ENCODE measurements at places on chromosomes 11 and 22. TPM values are rescaled to one million over a fixed set of nuclear protein-coding genes. Genes with fewer than 3 reads are reported as not detected.

The TRIM48 gene
- polyA plus RNA-seq: not detected

The OR52R1 gene
- polyA plus RNA-seq: not detected

DNA sequence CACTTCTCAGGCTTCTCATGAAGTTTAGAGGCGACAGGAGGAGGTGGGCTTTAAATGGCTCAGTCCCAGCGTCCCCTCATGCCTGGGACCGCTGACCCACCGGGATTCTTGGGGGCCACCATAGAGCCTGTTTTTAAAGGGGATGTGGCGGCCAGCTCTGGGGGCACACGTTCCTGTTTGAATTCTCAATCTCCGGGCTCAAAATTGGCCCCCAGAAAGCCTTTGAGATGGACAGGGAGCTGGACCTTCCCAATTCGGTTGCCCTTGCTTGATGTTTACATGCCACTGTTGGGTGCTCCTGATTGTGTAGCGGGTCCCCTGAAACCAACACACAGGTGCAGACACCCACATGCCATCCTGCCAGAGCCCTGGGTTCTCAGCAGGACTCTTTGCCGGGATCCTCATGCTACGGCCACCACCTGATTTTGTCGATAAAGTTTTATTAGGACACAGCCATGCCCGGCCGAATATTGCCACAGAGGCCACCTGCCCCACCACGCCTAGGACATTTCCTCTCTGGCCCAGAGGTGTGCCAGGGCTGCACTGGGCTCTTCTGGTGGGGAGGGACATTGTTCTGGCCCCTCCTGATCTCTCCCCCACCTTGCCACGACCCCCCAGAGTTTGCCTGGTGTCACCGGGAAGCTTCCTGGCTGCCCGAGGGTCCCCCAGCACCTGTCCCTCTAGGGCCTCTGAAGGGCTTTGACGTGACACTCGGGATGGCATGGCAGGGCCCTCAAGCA lies 71.6 kb downstream of the KCNQ1 start:
- no peak for DNase-seq

DNA sequence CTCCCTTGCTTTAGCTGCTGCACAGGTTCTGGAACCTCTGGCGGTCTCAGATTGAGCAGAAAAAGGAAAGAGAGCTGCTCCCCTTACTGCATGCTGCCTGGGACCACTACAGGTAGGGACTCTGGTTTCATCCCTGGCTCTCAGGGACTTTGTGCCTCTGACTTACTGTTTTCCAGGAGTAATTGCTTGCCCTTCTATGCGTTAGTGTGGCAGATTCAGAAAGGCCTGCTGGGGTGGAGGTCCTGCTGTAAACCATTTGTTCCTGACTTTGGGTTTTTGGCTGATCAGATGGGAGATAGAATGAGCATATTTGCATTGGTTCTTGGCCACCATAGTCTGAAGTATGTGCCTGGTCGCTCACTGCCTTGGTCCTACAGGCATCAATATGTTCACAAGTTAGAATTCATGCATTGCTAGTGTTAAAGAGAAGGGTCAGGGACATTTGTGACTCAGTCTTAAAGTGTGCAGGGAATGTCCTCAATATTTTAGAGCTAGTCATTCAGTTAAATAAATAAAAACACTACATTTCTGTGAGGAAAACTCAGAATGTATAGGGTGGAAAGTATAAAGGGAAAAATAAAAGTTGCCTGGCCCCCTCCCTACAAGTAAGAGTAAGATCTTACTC lies 78.0 kb downstream of the PISD start:
- no peak for DNase-seq

DNA sequence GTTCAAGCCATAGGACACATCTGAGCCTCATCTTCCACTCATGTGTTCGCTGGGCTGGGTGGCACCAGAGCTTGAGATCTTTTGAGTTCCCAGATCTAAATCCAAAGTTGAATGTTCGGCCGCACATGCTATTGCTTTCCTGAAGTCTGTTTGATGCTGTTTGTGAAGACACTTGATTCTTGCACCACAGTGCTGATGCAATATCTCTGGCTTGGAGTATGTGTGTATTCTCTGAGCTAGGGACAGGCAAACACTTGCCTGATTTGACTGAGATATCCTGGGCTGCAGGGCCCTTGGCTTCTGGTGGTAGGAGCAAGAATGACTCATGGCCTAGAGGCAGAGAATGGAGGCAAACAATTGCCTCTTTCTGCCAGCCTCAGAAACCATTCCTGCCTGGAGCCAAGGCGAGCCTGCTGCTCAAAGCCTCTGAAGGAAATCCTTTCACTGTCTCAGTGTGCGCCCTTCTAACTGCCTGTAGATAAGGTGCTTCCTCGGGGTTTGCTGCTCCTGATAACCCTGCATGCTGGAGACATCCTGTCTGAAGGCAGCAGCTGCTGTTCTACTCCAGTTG lies 73.0 kb downstream of the CYB5R2 start:
- DNase-seq: peak; percentile 96

GRCh38 chr11:71391796-71392195 lies 56.4 kb downstream of the DHCR7 start:
- DNase-seq: no peak

GRCh38 chr22:29480262-29480511 lies 169 bp downstream of the NEFH start:
- no peak for DNase-seq

GRCh38 chr11:13287681-13288080 lies 10.1 kb downstream of the BMAL1 start:
- DNase-seq: no peak

Data from keratinocyte (primary cell).